ENCODE measurements at places on chromosomes 6 and 20.

DNA sequence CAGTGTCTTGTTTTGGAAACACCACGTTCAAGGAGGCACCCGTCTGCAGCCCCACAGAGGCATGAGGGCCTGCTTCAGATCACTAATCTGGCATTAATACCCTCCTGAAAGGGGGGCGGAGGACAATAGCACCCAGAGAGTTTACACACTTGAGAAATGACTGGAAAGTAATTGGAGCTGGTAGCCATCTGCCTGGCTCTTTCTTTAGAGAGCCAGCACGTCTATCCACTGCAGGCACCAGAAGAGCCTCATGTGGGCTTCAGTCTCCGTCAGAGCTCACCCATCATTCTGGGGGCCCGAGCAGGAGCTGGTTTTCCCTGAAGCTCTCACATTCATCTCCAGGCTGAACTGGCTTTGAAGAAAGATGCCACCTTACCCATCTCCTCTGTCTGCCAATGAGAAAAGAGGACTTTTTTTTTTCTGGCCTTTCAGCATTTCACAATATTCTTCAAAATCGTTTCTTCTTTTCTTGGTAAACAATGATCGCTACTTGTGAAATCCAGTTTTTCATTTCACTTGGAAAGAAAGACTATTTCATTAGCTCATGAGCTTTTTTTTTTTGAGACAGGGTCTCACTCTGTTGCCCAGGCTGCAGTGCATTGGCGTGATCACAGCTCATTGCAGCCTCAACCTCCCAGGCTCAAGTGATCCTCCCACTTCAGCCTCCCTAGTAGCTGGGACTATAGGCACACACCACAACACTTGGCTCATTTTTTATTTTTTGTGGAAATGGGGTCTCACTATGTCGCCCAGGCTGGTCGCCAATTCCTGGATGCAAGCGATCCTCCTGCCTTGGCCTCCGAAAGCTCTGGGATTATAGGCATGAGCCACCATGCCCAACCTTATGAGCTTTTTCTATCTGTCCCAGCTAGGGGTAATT lies 124.7 kb upstream of the ZNF217 start:
- DNase-seq, result no peak

- no peak for DNase-seq
These were observed 216.0 kb downstream of the DLL1 start for GRCh38 chr6:170074907-170075306.

GRCh38 chr6:73565767-73566485 lies 45.1 kb upstream of the EEF1A1 start:
- DNase-seq, result no peak

- no peak for DNase-seq
These were observed 16.6 kb upstream of the LYRM2 start for GRCh38 chr6:89655122-89655521.

DNA sequence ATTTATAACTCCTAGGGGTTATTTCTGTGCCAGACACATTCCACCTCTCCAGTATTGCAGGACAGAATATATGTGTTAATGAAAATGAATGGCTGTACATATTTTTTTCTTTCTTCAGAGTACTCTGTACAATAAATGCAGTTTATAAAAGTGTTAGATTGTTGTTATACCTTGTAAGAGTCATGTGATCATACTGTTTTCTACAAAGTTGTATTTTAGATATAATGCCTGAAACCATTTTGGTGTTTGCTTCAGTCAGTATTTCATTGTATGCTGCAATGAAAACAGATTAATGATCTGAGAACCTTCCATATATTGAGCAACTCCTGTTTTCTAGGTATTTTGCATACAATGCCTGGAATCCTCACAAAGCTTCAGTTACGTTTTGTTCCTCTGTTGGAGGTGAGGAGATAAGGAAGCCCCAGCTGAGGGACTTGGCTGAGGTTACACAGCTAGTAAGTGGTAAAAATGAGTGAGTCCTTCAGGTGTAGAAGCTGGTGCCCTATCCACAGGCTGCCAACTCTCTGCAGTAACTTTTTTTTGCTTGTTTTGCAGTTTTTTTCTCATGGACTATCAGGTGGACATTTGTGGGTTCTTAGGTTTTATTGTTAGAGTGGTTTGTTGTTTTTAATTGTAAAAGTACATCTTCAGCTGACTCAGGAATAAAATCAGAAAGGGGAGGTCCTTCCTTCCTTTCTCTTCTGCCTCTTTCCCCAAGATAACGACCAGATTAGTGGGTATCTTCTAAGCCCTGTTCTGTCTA lies 11.6 kb downstream of the PDCD2 start:
- no peak for DNase-seq

DNA sequence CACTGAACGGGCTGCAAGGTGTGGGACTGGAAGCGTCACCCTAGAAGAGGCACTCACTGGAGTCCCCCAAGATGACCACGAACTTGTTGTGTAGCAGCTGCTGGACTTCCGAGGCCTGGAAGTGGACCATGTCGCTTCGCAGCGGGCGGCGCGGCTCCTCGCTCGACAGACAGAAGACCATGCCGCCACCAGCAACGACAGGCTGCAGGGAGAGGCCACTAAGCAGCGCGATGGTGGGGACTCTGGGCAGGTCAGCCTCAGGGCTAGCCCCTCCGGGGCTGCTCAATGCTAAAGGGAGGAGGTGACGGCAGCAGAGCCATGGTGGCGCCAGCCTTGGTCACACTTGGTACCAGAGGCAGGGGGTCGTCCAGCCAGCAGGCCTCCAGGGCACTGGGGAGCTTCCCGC lies 720 bp downstream of the PCED1A start:
- no peak for DNase-seq

GRCh38 chr20:14924433-14924832 lies 587.0 kb upstream of the FLRT3 start:
- no peak for DNase-seq

DNA sequence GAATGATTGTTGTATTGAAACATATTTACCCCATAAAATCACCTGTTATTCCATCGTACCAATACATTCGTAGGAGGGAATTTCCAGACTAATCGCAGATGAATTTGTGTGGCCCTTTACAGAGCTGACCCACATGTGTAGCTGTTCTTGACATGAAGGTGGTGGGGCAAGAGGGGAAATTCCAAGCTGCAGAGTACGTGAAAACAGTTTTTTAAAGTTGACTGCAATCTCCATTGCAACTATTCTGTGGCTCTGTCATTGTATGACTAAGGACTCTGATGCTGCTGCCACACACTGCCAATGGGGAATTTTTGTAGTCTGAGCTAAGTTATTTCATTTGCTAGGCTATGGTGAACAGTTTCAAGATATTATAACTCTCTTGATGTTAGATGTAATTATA lies 46.4 kb upstream of the ADTRP start:
- no peak for DNase-seq

DNA sequence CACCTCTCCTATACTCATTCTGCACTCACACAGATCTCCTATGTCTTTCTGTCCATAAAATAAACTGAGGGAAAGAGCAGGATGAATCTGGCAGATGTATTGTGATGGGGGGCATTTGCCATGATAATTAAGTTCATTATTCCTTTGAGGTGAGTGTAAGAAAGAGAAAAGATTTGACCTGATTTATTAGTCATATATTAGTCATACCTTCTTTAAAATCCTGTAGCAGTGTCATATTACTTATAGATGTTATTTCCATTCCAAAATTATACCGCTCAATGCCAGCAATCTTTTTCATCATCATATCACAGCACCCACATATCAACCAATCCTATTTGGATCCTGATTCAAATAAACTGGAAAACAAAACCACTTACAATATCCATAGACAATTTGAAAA lies 733.3 kb upstream of the SLC35B3 start:
- no peak for DNase-seq

DNA sequence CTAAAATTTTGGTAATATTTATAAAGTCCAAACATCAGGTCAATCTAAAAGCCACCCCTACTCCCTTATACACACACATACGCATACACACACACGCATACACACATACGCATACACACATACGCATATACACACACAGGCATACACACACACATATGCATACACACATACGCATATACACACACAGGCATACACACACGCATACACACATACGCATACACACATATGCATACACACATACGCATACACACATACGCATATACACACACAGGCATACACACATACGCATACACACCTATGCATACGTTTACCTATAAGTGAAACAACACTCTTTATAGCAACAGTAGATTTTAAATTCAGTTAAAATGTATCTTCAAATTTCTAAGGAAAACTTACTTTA lies 112.8 kb upstream of the C6orf118 start:
- no peak for DNase-seq

DNA sequence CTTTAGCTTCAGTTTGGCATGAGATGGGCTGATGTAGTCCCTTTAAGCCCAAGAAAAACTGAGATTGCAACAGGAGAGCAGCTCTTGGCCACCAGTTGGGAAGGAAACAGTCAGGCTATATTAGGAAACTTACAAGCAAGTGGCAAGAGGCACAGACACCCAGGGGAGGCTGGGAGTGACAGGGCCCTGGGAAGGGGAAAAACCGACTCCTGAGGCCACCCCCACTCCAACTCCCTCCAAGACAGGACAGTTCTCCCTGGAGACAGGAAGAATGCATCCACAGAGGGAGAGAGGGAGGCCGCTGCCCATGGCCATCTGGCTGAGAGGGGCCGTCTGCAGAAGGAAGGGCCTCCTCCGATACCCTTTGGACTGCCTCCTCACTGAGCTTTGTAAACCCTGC lies 20.5 kb downstream of the JPH2 start:
- DNase-seq, result no peak

DNA sequence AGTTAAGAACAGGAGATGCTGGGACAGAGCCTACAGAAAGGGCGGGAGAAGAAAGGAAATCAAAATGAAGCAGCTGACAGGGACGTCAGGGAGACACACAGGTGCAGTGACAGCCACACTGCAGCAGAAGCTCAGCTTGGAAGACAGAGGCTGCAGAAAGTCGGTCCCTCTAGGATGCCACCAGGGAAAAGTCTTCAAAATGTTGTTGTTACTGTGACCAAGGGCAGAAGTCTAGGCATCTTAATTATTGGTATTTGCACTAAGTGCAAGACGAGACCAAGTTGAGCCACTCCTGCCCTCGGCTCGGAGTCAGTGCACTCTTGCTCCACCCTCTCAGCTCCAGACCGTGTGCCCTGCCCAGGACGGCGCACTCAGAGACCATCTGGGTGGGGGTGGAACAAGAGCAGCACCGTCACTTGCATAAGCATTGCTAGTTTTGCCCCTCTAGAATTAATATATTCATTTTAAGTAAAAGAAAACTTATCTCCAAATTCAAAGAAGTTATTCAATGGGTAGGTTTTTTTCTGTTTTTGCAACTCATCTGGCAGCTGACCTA lies 2.6 kb downstream of the PRR18 start:
- DNase-seq, result no peak

DNA sequence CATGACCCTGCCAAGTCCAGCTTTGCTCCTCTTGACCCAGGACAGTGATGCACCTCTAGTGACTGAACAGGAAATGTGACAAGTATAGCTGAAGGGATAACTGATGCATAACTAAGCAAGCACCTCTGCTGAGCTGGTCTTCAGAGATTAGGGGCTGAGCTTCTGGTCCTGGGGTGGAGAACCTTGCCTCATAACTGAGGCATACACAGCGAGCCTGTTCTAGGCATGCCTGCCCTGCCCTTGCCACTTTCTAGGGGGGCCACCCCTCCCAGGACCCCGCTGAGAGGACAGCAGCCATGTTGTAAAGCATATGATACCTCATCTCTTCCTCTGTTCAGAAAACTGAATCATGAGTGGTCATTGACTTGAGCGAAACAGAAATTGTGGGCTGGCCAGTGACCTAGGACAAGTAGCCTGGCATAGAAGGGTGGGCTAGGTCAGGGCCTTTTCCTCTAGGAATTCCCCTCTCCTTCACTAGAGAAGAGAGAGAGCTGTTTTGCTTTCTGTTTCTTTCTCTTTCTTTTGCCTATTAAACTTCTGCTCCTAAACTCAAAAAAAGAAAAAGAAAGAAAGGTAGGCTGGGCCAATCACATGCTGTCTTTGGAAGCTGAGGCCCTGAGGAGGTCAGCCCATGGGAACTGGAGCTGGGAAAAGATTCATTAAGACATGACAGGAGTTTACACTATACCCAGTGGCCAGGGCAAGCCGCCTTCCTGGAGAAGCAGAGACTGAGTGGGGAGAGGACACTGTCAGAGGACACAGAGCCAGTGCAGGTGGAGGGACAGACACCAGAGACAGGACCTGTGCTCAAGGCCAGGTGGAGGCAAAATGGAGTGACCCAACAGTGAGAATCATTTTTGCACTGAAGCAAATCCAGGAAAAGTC lies 23.1 kb downstream of the ALDH5A1 start:
- no peak for DNase-seq

DNA sequence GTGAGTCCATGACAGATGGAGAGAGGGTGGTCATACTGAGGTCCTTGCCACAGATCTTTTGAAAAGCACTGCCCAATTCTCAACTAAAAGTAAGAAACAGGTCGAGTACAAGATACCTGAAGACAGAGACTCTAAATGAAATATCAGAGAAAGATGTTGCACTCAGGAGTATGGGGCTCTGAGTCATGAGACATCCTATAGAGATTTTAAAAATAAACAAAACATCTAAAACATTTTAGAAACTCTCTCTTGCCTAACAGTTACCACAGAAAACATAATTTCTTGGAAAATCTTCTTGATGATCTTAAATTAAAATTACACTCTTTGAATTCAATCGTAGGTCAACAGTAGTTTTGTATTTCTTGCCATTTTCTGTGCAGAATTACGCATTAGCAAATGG lies 348.9 kb upstream of the MARCKS start:
- no peak for DNase-seq

- DNase-seq, result no peak
These were observed 258.9 kb downstream of the CD109 start for GRCh38 chr6:73954881-73955280.

- DNase-seq, result no peak
These were observed 56.7 kb upstream of the PNRC1 start for GRCh38 chr6:89023591-89024441.

DNA sequence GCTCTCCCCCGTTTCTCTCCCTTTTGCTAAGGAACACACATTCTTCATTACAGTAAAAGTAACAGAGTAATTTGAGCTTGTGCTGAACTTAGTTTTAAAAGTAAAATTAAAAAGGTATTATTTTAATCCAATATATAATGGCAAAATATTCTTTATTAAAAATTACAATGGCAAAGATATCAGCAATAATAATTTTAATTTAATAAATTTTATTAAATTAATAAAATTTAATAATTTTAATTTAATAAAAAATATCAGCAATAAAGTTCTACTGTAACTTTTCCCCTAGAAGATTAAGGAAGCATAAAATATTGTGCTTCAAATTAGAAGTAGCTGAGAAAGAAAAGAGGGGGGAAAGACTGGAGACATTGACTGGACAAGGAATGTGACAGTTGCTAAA lies 32.5 kb downstream of the DSE start:
- DNase-seq, result no peak

DNA sequence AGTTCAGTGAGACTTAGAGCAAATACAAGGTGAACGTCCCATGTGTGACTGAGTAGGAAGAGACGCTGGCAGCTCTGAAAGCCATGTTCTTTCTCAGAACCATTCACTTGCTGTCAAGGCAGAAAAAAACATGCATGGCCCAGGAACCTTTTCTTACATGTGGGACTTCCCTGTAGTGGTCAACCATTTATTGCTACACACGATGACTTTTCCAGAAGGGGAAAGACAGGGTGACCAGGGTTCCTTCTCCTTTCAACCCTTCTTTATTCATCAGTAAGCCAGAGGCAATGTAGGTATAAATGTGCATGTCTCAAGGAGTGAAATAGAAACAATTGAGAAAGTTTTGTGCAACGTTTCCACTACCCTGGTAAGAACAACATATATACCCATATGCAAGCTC lies 189.0 kb downstream of the NFATC2 start:
- DNase-seq, result no peak

GRCh38 chr6:86822747-86823146 lies 114.6 kb upstream of the HTR1E start:
- DNase-seq, result no peak

Data from NCI-H2081 treated with DMSO at 0.1 percent for 48 hours (cell line).